ENCODE measurements at places on chromosomes 4 and X.
A peak's percentile ranks its signal among the peaks of the same experiment; 100 is the strongest.

GRCh38 chr4:154778264-154778663, 2.8 kb upstream of the RBM46 start:
- DNase-seq: no peak

- DNase-seq: no peak
Measured at GRCh38 chr4:124167602-124168001, 544.9 kb downstream of the ANKRD50 start.

DNA sequence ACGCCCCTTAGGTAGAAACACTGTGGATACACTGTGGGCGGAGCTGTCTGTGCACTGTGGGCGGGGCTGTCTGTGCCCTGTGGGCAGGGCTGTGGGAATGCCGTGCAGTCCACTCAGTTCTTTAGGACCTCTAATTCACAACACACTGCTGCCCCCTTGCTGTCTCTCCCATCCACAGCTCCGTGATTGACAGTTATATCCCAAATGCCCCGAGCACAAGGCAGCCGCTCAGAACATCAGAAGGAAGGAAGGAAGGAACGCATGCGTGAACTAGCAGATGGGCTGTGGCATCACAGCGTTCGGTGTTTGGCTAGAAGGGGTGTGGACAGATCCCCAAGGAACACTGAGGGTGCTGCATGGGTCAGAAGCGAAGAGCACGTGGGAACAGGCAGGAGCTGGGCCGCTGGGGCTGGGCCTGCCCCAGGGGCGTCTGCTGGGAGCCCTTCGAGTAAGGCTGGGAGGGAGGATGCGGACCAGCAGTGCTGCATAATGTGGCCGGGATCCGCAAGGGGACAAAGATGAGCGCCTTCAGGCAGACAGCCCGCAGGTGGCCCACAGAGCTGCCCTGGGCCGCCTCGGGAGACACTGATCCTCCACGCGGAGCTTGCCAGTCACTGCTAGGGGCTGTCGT, 29.8 kb downstream of the ACOX3 start:
- peak; percentile 84 for DNase-seq

DNA sequence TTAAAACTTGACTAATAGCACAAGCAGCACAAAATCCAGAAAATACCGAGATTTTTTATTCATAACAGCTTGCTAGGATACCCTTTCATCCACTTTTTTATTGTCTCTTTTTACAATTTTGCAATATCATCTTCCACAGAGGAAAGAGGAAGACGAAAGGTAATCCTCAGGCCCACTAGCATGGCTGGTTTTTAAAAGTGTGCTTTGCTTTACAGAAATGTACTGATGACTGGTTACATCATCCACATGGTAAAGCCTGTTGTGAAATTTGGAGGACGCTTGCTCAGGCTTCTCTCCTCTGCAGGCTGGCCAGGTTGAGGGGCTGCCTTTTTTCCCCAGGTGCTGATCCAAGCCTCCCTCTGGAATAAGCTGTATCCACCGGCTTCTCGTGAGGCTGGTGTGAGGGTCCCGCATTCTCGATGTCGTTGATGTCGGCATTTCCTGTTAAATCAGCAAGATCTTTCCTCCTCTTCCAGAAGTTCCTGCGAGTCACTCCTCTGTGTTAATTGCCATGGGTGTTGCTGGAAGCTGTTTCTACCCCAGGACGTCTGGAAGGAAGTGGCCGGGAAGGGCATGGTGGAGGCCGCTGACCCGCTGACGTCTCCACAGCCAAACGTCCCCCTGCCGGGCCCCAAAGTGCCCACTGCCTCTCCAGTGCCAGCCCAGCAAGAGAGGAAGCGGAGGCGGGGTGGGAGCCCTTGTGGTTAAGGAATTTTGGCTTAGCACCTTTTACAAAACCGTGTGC, 5.8 kb upstream of the DGKQ start:
- no peak for DNase-seq

GRCh38 chrX:41664375-41664901, 24.3 kb upstream of the GPR34 start:
- no peak for DNase-seq

DNA sequence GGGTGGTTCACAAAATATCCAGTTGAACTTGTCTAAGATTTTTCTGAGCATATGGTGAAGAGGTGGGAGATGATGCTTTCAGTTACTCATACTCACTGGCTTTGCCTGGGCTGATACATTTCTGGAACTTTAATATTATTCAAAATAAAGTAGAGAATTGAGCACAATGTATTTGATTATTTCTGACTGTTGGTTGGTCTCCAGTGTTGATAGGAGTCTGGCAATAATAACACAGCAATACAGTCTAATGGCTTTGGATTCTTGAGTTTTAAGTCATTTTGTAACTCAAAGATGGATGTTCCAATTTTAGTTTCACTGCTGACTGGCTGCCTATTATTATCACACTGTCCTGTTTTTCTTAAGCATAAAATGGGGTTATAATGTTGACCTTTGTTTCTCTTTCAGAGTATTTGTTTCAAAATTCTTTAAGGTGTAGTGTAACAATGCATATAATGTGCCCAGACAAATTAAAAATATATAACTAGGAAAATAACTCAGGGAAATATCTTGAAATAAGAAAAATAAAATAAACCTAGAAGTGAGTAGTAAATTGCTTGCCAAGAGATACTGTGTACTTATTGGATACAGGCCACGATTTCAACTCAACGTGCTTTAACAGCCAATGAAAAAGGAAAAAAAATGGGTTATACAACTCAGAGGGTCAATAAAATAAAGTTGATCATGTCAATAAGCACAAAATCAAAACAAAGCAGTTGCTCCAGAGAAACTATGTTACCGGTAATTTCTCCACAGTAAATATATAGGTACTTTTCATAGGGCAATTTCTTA, 99.0 kb downstream of the ARSJ start:
- DNase-seq: no peak

- peak; percentile 6 for DNase-seq
Measured at GRCh38 chr4:74038425-74039314, at the start of gene CXCL3. Gene CXCL3 (minus strand): TSS chr4:74038689. CDS start chr4:74038611, 78 bp downstream.

GRCh38 chr4:74654230-74654681, 140.1 kb downstream of the BTC start:
- DNase-seq: no peak

- DNase-seq: no peak
Measured at GRCh38 chr4:24771241-24771640, 24.1 kb upstream of the SOD3 start.

GRCh38 chr4:41177016-41177415, 37.3 kb downstream of the APBB2 start:
- DNase-seq: no peak

DNA sequence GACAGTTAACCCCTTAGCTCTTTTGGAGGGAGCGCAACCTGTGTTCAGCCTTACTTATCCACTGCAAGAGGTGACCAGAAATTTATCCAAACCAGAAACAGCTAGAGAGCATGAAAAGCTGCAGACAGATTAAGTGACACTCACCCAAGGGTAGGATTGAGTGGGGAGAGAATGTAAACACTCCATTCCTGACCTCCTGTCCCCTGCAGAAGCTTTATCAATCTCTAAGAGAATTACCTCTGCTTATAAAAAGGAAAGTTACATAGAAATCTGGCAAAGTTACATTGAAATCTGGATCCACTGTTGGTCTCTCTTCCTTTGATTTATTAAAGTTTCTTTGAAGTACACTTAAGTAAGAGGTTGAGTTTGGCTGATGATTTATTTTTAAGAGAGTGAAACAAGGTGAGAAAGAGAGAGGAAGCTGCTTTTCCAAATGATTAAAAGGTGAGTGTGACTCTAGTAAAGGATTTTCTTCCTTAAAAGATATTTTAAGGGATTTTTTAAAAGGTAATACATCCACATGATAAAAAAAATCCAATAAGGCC, 112.3 kb downstream of the ANAPC4 start:
- DNase-seq: no peak

DNA sequence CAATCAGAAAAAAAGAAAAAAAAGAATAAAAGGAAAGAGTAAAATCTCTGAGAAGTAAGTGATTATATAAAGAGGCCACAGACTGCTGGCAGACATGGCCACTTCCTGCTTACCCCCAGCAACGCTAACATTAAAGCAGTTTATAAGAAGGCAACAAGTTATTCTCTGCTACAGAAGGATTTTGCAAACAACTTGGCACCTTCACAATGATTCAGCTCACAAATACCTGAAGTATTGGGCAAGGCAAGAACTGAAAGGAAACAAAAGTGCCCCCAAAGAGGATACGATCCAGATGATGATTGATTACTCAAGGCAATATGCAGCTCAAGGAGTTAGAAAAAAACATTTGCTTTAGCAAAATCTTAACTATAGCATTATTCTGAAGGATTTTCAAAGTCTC, 718.8 kb downstream of the KLHL13 start:
- DNase-seq: no peak
